ENCODE measurements at places on chromosomes 12 and 14.
A peak's percentile ranks its signal among the peaks of the same experiment; 100 is the strongest.

DNA sequence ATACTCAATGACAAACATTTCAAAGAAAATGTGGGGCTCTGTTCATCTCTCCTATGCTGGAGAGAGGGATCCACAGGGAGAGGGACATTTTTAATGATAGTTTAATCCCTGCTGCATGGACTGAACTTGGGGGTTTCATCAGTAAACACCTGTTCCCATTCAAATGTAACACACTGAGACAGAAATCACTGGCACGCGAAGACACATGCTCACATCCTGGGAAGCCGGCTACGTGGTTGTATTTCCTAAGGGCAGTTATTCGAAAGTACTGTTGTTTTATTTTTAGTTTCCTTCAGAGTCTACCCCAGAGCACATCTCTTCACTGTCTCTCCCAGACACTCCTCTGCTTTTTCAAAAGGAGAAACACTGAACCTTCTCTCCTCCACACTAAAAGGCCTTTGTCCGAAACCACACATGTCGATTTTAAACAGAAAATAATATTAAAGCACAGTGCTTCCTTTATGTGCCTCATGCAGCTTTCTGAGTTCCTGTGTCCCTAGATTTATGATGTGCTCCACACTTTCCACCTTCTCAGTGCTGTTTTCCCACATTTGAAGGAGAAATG, 52.8 kb downstream of the PTHLH start:
- DNase-seq, result no peak

GRCh38 chr14:71212683-71213107, 305.4 kb downstream of the PCNX1 start:
- DNase-seq, result no peak

- no peak for DNase-seq
These were observed 129.3 kb upstream of the MAP1LC3B2 start for GRCh38 chr12:116429826-116430360.

DNA sequence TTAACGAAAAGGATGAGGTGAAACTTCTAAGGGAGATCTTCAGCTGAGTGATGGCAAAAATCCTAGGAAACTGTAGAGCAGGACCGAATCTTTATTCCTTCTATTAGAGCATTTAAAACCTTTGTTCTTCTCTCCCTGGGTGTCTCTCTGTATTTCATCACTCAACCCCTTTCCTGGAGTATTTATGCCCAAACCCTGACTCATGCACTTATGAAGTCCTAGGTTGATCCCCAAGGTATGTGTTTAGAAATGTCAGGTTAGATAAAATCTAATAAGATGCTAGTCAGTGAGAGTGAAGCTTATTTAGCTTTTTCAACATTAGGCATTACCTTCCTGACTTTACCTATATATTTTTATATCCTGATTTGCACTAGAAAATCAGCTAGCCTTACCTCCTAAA, 239.8 kb upstream of the NPAS3 start:
- DNase-seq, result no peak

DNA sequence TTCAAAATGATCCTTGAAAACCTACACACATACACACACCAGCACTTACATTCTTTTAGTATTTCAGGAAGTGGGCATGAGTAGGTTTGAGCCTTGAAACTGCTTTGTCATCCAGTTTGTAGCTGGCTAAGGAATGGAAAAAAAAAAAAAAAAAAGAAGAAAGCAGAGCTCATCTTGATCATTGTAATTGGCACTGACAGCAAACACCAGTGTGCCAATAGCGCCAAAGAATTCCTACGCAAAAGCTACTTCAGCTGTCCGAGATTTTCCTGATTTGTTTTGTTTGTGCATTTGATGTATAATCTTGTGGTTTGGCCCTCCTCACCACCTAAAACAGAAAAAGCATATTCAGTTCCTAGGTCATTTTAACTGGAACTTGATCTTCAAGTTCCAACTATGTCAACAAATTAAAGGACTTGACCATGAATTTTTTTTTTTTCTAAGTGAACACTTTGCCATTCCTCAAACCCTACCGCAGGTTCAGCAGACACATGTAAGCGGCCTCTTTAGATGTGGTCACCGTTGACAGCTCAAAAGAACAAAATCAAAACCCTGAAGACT, 57.3 kb downstream of the FLRT2 start:
- DNase-seq, result no peak

- DNase-seq, result peak; percentile 52
These were observed 1.5 kb downstream of the L3HYPDH start for GRCh38 chr14:59482541-59483331.

GRCh38 chr12:12744546-12745305, 27.6 kb downstream of the CDKN1B start:
- no peak for DNase-seq

- DNase-seq, result no peak
These were observed 2.2 kb downstream of the VAMP1 start for GRCh38 chr12:6468283-6468575.

DNA sequence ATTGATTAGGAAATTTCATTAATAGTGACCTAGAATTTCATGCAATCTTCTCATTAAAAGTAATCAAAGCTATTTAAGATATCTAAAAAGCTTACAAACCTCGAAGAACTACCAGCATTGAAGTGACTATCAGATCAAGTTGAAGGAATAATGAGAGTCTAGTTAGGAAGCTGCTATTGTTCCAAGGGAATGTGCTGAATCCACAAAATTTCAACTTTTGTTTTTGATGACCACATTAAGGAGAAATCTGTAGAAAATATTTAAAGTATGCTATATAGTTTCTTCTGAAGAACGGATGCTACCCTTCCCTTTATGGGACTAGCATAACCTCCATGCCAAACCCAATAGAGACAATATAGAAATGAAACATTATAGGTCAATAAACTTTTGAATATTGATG, 2.5 kb upstream of the CTSG start:
- no peak for DNase-seq

DNA sequence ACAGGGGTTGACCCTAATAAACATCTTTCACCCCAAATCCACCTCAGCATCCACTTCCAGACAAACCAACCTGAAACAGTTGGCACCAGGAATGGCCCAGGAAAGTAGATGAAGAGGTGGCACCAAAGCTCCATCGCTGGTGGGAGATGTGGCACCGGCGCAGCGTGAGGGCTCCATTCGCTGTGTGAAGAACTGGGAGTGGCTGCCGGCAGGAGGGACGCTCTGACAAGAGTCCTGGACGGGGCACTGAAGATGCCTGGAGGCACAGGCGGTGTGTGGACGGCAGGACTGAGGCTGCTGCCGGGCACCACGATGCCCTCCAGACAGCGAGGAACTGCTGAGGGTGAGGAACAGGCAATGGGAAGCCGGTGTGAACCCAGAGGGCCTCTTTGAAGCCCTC, 29.3 kb downstream of the DIO3 start:
- no peak for DNase-seq

- peak; percentile 86 for DNase-seq
These were observed 318.4 kb downstream of the RAD51B start for GRCh38 chr14:68137704-68138619.

- DNase-seq, result no peak
These were observed 41.3 kb upstream of the CEP83 start for GRCh38 chr12:94500831-94501567.

DNA sequence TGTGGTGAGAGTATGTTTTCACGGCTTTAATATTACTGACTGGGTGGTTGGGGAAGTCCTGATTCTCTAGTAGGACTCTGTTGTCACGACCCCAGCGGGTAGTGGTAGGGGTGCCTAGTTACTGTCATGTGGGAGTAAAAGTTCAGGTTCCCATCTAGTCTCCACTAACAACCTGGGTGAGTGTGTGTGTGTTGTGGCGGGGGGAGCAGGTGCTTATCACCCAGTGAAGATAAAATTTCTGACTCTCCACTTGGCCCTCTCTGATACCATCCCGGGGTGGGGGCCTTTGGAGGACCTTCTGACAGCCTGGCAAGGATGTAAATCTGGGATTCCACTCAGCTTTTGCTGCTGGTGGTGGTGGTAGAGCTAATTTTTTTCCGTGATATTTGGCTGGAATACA, 35.4 kb upstream of the GUCY2C start:
- DNase-seq, result no peak

- no peak for DNase-seq
These were observed 34.0 kb downstream of the BMAL2 start for GRCh38 chr12:27366621-27367020.

DNA sequence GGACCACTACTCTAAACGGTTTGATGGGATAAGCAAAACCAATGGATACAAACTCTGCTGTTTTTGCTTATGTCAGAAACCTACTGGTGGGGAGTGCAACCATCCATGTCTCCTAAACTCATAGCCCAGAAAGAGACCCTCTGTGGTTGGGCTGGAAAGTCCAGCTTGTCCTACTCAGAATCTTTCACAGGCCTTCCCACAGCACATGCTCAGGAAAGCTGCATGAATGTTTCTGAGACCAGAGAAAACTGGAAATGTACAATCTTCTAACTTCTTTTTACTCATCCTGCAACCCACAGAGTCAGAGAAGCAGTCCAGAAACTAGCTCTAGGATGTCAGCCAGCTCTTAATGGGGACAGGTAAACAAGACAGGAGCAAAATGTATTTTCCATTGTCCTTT, 73.3 kb downstream of the ANO2 start:
- DNase-seq, result no peak

GRCh38 chr12:58000499-58000898, 59.1 kb downstream of the ATP23 start:
- no peak for DNase-seq

DNA sequence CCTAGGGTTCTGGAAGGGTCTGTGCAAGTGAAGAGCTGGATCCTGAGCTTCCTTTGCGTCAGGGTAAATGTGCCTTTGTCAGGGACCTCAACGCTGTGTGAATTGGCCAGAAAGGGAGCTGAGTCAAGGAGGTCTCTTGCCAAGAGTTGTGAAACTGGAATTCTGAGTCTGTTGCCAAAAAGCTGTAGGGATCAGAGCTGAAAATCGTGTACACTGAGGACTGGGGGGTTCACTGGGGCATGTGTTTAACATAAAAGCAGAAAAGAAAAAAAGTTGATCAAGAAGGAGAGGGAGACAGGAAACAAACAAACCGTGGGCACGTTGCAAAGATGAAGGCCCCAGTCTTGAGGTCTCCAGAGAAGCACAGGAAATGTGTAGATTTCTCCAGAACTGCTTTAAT, 1081.5 kb downstream of the VRK1 start:
- DNase-seq, result no peak

DNA sequence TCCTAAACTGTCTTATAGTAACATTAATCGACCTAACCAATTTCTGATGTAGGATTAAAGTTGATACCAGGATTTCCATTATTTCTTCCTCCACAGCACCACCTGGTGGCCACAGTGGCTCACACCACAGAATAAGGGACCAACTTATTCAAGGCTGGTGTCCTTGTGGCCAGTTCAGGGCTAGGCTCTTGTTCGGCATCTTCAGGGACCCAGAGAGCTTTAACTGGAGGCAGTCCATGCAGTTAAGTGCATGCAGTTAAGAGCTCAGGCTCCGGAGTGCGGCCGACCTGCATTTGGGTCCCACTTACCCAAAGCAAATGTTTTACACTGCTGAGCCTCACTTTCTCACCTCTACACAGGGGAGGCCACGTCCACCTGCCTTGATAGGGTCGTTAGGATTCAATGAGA, 42.0 kb upstream of the GPR68 start:
- peak; percentile 73 for DNase-seq

DNA sequence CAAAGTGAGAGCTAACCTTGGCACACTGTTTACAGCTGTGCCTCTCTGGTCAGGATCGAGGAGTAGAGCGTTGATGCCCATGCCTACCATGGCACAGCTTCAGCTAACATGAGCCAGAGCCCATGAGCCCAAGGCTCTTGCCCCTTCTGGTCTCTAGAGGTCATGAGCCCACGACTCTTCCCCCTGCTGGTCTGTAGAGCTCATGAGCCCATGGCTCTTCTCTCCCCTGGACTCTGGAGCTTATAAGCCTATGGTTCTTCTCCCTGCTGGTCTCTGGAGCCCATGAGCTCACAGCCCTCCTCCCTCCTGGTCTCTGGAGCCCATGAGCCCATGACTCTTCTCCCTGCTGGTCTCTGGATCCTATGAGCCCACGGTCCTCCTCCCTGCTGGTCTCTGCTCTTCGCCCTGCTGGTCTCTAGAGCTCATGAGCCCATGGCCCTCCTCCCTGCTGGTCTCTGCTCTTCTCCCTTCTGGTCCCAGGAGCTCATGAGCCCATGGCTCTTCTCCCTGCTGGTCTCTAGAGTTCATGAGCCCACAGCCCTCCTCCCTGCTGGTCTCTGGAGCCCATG, 16.6 kb upstream of the CLMN start:
- DNase-seq, result no peak

DNA sequence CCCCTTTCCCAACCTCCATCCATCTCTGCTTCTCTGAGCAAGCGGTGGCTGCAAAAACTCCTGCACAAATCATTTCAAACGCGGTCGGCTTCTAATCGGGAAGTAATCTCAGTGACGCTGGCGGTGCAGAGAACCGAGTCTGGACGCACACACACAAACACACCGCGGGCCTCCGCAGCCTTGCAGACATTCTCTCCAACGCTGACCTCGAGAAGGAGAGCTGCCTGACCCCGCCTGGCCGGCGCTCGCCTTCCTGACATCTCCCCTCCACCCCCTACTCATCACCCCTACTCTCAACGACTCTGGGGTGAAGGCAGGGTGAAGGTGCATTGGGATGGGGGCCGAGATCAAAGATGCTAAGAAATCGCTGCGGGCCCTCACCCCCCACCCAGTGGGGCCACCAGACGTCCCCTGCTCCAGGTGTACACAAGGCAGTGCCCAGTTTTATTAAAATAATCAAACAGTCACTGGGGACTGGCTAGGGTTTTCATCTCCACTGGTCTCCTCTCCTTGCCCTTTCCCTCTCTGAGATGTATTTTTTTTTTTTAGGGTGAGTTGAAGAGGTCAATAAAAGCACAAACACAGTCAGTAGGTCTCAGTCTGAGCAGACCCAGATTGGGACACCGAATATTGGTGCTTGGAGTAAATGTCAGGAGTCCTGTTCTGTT, 506 bp upstream of the TBX5 start:
- no peak for DNase-seq

GRCh38 chr14:101315802-101316296, 245.4 kb upstream of the DIO3 start:
- DNase-seq, result peak; percentile 83

DNA sequence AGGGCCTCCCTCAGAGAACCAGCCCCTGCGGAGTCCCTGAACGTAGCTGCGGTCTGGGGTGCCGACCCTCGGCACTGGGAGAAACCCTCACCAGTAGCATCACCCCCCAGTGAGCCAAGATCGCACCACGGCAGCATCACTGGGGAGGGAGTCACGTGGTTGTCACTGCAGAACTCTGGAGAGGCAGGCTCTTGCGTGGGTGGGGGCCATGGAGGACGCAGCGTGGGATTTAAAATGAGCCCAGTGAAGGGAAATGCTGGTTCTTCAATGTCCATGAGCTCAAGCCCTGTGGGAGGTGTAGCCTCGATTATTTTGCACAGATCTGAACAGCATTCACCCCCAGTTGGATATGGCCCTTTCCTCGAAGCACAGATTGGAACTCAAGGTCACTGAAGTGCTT, 3.9 kb upstream of the GALNT9 start:
- no peak for DNase-seq
